ENCODE measurements at places on chromosomes 2 and 18.

GRCh38 chr2:226649871-226650660, 149.6 kb downstream of the IRS1 start:
- DNase-seq = peak; percentile 88

GRCh38 chr2:159071190-159071915, 102.9 kb downstream of the TANC1 start:
- no peak for DNase-seq

GRCh38 chr2:160534996-160535395, 41.4 kb upstream of the RBMS1 start:
- no peak for DNase-seq

- DNase-seq = no peak
These were observed 213.0 kb downstream of the PHLPP1 start for GRCh38 chr18:62928326-62928725.

DNA sequence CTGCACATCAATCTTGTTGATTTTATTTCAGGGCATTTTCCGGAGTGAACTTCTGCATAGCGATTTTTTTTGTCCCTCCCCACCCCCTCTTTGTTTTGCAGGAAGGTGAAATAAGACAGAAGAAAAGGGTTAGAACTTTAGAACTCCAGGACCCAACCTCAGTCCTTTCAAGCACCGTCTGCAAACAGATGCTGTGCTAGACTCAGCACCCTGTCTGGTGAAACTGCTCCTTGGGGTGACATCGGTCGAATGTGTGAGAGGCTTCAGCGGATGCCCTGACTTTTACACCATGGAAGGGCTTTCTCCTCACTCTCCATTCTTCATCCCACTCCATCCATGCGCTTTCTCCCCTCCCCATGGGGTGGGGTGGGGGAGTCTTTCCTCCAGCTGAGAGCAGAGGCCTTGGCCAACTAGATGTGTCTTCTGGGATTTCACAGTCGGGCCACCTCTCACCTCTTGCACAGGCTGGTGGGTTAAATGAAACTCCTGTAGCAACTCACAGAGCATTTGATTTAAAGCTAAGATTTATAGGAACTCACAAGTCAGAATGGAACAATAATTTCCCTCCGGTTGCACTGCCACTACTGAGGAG, 43.3 kb upstream of the EDAR start:
- no peak for DNase-seq

GRCh38 chr2:199797431-199798403, 53.3 kb downstream of the FTCDNL1 start:
- no peak for DNase-seq

DNA sequence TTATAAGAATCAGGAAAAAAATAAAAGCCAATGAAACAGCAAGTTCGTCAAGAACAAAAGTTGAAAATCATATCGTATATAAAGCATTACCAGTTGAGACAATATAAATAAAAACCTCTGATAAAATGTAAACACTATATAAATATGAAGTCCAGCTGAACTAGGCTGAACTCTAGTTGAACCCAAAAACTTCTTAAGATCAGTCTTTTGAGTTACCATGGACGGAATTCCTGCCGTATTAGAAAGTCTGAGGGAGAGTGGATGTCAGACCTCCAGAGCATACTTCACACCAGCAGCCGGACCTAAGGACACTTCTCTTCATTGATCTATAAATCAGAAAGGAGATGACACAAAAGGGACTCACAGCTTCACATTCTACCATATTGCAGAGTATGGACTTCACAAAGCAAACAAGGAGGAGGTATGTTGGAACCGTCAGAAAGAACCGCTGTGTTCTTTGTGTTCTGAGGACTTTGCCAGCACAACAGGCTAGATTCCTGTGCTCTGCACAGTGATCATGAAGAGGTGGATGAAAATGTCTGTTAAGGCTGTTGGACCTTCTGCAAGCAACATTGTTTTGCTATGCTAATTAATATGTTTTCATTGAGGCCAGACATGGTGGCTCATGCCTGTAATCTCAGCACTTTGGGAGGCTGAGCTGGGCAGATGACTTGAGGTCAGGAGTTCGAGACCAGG, 67.2 kb upstream of the SP5 start:
- DNase-seq = peak; percentile 38

DNA sequence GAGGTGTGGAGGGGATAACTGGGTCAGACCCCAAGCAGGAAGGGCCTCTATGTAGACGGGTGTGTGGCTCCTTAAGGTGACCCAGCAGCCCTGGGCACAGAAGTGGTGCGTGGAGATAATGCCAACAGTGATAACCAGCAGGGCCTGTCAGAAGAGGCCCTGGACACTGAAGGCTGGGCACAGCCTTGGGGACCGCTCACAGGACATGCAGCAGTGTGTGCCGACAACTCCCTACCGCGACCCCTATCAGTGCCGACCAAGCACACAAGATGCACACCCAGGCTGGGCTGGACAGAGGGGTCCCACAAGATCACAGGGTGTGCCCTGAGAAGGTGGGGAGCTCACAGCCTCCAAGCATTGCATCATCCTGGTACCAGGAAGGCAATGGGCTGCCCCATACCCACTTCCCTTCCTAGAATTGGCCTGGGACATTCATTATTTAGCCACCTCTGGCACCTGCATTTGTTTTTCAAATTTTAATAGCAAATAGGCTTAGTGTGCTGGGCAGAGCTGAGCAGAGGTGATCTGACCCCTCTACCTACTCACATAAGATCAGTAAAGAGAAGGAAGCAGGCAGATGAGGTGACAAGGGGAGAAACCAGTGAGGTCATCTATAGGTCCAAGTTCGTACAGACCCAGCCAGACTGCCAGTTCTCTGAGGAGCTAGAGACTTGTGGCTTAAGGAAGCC, 55.2 kb downstream of the BCL11A start:
- no peak for DNase-seq

GRCh38 chr2:199471443-199472057, 13.8 kb upstream of the SATB2 start:
- DNase-seq = no peak

DNA sequence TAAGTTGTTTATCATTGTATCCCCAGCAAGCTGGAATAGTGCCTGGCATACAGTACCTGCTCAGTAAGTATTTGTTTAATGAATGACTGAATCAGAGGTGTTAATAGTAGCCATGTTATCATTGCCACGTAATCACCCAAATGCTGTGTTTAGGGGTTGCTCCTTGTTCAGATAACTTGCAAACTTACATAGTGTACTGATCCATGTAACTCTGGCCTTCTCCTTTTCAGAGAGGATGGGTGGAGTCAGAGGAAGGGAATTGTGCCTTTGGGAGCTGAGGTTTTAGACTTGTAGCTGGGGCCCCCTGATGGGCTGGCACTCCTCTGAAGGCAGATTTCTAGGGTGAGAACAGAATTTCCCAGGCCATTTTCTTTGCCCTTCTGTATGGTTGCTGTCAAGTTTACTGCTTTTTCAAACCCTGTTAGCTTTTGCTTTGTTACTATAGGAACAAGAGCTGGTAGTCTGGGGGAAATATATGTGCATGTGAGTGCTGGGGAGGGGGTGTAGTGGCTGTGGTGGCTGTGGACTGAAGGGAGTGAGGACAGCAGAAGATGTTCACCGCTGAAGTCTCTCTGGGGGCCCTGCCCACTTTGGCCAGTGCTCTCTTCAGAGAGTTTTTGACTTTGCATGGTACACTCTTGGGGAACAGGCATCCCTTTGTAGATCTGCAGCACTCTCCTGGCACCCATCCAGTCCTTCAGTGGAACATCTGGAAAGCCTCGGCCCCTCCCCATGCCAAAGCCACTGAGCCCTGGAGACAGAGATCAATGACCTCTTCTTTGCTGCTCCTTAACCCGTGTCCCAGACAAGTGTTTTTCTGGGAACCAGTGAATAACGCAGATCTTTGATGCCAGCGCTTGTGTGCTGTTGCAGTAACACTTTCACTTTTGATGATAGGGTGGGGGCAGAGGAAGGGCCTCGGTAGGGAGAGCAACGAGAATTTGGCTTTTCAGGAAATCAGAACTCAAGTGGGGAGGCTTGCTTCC, 209.0 kb downstream of the PRKCE start:
- peak; percentile 83 for DNase-seq

GRCh38 chr2:8676921-8677645, 4.8 kb upstream of the ID2 start:
- peak; percentile 53 for DNase-seq

GRCh38 chr18:44996261-44996660, 315.6 kb downstream of the SETBP1 start:
- no peak for DNase-seq

DNA sequence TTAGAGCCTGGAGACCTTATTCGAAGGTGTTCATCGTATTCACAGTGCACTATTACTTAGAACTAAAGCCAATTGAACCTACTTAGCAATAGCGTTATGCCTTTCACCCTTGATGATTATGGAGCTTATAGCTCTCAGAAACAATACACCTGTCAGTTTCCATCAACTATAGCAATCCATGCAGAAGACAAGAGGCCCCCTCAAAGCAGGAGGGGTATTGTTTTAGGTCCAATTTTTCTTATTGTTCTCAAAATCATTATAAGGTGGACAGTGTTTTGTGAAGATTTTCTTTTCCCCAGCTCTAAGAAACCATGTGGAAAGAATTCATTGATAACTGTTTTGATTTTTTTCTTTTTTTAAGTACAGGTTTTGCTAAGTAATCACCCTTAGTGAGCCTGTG, 135.5 kb downstream of the MEIS1 start:
- DNase-seq = no peak
